Fibroblast of upper back skin (primary cell): ENCODE measurements at places on chromosomes 5 and 9.
A peak's percentile ranks its signal among the peaks of the same experiment; 100 is the strongest.

- DNase-seq = no peak
These were observed 4.7 kb upstream of the TNIP1 start for GRCh38 chr5:151085517-151086041.

DNA sequence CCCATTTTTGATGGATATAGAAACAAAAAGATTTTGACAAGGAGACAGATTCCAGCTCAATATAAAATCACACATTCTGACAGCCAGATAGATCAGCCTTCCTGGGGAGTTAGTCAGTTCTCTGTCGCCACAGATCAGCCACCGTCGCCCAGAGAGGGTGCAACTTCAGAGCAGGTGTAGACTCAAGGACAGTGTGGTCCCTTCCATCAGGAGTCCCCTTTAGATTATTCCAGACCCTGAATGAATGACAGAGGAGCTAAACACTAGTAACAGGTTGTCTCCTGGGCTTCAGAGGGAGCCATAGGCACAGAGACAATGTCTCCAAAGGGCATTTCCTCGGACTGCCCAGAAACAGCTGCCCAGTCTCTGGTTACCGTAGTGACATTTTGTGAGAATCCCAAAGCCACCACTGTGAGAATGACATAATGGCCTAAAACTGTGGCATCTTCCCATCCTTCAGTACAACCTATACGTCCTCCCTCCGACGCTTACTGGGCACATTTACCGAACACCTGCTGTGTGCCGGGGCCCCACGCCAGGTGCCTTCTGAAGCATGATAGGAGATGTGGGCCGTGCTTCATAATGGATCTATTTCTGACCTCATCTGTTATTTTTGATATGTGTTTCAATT, 47.4 kb upstream of the SLC2A8 start:
- no peak for DNase-seq

- DNase-seq = no peak
These were observed 223.0 kb downstream of the AUH start for GRCh38 chr9:91138760-91139159.

- DNase-seq = no peak
These were observed 287.6 kb downstream of the PDE4D start for GRCh38 chr5:59605915-59606314.

DNA sequence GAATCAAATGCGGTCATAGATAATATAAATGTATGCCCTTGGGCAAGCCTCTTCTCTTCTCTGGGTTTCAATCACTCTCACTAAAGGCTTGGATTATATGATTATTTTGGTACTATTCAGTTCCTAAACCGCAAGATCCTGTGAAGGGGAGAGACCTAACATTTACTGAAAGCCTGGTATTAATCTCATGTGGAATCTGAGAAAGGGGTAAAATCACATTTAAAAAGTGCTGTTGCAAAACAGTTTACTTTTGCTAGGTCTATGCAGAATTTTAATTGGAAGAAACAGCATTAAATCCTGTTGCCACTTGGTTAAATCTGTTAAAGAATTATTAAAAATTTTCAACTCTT, 50.7 kb downstream of the SLC44A1 start:
- no peak for DNase-seq

- no peak for DNase-seq
These were observed 312.8 kb downstream of the NDUFS4 start for GRCh38 chr5:53873235-53873634.

DNA sequence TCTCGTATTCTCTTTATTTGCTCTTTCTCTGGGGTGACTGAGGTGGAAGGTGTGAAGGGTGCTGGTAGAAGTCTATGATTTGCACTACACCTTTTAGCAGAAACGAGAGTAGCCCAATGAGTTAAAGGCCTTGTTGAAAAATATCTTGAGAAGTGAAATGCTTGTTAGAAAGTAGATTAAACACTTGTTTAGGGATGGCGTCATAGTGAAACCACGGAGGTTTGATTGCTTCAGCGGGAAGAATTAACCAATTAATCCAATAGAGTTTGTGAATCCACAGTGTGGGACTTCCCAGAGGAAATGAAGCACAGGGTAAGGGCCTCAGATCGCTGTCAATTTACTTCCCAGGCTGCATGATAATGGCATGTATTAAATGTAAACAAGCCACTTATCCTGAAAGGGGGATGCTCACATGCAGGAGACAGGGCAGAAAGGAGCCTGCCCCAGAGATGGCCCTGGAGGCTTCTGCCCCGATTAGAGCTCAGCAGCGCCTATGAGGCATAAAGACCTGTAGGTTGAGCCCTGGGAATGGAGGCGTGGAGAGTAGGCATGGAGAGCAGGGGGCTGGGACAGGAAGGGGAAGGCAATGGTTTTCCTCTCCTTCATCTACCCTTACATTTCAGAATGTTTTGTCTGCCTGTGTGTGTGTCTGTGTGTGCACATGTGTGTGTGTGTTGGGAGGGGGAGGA, 1.5 kb downstream of the FAM170A start:
- no peak for DNase-seq

DNA sequence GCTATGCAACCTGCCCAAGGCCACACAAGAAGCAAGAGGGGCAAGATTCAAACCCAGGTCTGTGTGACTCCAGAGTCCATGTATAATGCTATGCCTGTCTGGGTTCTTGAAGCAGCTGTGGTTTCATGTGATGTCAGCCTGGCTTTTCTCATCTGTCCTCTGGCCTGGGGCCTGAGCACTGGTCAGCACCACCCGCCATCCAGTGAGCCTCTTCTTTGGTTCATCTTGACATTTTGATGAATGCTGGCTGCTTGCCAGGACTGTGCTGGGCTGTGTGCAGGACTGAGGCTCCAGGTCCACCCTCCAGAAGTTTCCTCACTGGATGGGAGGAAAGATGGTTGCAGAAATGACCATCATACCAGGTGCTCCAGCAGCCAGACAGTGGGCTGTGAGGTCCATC, 61.5 kb downstream of the TSTD2 start:
- no peak for DNase-seq

- DNase-seq = no peak
These were observed 5.7 kb downstream of the CMBL start for GRCh38 chr5:10301842-10302610.

- DNase-seq = peak; percentile 53
These were observed 105.4 kb upstream of the PAM start for GRCh38 chr5:102649731-102650130.

DNA sequence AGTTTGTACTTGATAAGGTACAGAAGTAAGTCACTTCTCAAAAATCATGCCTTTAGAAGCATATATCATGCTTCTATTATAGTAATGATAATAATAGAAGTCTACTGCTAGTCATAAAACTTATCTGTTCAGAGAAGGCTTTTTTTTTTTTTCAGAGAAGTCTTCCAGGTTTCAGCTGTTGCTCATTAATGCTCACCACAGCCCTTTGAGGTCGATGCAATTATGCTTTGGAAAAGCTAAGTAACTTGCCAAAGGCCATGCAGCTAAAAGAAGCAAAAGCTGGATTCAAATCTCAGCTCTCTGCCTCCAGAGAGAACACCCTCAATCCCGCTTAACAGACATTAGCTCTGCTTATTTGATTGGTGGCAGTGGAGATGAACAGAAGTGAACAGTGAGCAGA, 150.8 kb downstream of the DOCK8 start:
- no peak for DNase-seq

DNA sequence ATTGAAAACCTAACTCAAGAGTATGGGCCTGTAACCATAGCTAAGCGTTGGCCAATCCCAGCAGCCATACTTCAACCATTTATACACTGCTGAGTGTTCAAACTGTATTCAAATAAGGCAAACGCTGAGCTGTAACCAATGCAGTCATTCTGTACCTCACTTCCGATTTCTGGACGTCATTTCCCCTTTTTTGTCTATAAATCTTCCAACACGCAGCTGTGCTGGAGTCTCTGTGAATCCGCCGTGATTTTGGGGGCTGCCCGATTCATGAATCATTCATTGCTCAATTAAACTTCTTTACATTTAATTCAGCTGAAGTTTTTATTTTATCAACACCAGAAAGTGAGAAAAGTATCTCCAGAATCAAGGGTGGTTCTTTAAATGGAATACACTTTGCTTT, 31.7 kb downstream of the MTX3 start:
- no peak for DNase-seq

GRCh38 chr5:18069790-18070189, 435.5 kb downstream of the TAF11L14 start:
- no peak for DNase-seq

- no peak for DNase-seq
These were observed 64.9 kb downstream of the SUSD1 start for GRCh38 chr9:112110094-112110776.

DNA sequence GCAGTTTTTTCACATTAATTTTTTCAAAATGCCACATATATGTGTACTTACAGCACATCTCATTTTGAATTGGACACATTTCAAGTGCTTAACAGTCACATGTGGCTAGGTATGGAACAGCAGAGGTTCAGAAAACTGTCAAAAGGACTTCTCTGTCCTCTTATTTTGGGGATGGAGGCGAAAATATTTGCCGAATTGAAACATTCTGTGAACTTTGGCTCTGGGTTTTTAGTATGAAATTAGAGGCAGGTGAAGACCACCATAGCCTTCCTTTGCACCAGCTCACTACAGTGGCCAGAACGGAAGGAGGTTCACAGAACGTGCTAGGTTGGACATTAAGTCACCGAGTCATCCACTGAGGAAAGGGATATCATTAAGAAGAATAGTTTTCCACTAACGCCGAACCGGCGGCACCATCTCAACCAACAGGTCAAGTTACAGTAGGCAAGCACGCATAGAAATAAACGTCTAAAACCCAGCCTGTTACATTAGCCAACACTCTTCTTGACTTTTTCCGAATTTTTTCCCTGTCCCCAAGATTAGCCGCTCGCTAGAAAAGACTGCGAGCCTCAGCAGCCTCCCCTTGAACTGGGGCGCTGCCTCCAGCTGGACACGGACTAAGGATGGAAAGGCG, 1.8 kb upstream of the TLE4 start:
- no peak for DNase-seq
